ENCODE measurements at places on chromosomes 11 and 22. TPM values are rescaled to one million over a fixed set of nuclear protein-coding genes. Genes with fewer than 3 reads are reported as not detected.

Gene EIF3L
- 644 TPM for polyA plus RNA-seq

Gene ZNF214
- 7.7 TPM for polyA plus RNA-seq

Gene DAGLA
- 12.0 TPM for polyA plus RNA-seq

Gene TYR
- not detected for polyA plus RNA-seq

Gene ST14
- 164 TPM for polyA plus RNA-seq

Gene OR4D5
- polyA plus RNA-seq = not detected

- no peak overlapping the region for H3K27ac ChIP-seq
- H3K27me3 ChIP-seq = no peaks in the 10 kb centered on the region
- peaks cover 76% of the 10 kb centered on the region for H3K36me3 ChIP-seq
These were observed 77.6 kb downstream of the MYO7A start for GRCh38 chr11:77205467-77206263.

- H3K27ac ChIP-seq = peak overlapping the region; percentile 24
- no peaks in the 10 kb centered on the region for H3K36me3 ChIP-seq
- no peaks in the 10 kb centered on the region for H3K27me3 ChIP-seq
- H3K4me1 ChIP-seq = peaks cover 38% of the 10 kb centered on the region
- no peak overlapping the region for H3K4me3 ChIP-seq
These were observed 15.3 kb downstream of the LINC01488 start for GRCh38 chr11:69496631-69497220.

DNA sequence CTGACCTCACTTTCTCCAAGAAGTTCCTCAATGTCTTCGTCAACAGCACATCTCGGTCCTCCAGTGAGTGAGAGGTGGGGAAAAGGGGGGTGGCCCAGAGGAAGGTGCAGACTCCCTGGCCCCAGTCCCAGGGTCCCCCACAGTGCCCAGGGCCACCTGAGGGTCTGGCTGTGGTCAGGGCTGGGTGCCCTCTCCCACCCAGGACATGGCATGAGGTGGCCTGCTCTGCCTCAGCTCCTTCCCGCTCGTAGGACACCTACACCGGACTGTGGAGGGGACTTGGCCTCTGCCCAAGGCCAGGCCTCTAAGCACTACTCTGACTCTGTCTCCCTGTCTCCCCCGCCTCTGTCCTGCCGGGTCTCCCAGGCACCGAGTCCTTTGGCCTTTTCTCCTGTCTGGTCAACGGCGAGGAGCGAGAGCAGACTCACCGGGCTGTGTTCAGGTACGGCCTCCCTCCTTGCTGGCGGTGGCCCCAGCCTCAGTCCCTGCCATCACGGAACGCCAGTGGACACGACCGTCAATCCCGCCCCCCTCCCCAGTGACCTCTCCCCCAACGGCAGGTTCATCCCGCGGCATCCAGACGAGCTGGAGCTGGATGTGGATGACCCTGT is 4.5 kb downstream of the MAPK8IP2 start:
- DNase-seq = no peak
- peaks cover 69% of the 10 kb centered on the region for H3K27me3 ChIP-seq

DNA sequence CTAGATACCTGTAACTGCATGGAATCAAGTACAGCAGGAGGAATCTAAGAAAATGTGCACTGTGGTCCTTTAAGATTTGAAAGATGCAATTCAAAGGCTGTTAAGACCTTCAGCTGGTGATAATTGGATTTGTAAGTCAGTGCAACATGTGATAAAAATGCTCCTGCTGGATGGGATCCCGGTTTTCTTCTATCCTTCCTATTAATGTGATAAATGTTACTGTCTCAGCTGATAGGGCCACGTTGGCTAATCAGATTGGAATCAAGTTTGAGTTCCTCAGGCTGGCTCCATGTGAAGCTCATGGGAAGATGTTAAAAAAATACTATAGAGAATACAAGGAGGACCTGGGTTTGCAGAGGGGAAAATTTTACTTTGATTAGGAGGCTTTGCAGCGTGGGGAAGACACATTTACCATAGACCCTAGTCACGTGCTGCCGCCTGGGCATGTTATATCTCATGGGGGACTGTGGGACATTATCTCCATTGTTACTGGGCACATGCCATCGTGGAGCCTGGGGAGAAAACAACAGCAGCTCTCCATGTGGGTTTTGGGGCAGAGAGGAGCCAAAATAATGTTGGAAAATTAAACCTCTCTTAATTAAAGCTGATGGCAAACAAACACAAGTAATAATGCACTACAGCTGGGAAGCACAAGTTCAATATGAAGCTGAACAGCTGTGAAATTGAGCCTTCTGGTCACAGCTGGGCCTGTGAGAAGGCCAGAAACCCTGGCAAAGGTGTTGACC is 652.5 kb downstream of the NTM start:
- no peaks in the 10 kb centered on the region for H3K4me1 ChIP-seq
- H3K27ac ChIP-seq = no peak overlapping the region
- no peaks in the 10 kb centered on the region for H3K36me3 ChIP-seq
- no peak overlapping the region for H3K4me3 ChIP-seq
- H3K27me3 ChIP-seq = peaks cover 2% of the 10 kb centered on the region
- no peak for DNase-seq

GRCh38 chr11:23861615-23862014 is 635.2 kb upstream of the LUZP2 start:
- H3K27ac ChIP-seq = no peak overlapping the region
- no peaks in the 10 kb centered on the region for H3K4me1 ChIP-seq
- H3K4me3 ChIP-seq = no peak overlapping the region
- no peaks in the 10 kb centered on the region for H3K36me3 ChIP-seq
- no peaks in the 10 kb centered on the region for H3K27me3 ChIP-seq

DNA sequence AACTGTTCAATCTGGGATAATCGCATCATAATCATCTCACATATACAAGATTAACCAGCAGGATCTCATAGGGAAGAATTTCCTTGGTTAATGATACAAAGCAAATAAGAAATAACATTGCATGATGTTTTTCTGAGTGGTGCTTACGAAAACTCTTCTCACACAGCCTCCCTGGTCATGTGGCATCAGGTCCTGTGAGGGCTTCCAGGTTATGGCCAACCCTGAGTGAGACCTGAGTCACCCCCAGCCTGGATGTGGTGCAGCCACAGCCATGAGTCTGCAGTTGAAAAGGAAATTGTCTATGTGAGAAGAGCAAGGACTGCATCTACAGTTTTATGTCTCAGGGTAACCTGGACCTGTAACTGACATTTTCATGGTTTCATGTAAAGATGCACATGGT is 90.5 kb upstream of the XKR3 start:
- H3K27ac ChIP-seq = no peak overlapping the region
- no peaks in the 10 kb centered on the region for H3K36me3 ChIP-seq
- no peaks in the 10 kb centered on the region for H3K27me3 ChIP-seq
- DNase-seq = no peak

DNA sequence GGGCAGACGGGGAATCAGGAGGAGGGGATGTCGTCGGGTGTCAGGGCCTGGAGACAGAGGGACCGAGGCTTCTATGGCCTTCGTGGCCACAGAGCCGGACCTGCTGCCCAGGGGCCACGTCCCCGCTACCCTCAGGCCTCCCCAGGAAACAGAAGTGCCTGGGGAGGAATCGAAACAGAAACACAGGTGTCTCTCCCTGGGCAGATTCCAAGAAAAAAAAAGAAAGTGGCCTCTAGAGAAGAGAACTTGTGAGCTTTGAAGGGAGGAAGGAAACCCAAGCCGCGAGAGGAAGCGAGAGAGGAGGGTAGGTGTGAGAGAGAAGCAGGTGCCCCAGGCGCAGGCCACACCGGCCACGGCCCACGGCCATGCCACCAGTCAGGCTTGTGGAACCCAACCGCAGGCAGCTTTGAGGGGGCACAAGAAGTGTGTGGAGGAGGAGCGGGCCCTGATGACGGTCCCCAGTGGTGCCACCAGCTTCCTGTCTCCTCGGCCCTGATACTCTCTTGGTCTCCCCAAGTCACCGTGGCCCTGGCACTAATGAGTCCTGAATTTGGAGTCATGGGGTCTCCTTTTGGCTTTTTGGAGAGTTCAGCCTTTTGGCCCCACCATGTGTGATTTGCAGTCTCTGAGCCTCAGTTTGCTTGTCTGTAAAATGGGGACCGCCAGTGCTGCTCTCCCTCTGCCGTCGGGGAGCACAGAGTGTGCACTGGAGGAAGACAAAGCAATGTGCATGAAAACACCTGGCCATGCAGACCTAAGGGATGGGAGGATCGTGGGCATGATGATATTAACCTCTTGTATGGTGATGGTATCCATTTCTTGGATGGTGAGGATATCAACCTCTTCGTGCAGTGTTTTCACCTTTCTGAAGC is 25.2 kb downstream of the LIF start:
- H3K4me3 ChIP-seq = no peak overlapping the region
- H3K4me1 ChIP-seq = peaks cover 20% of the 10 kb centered on the region
- no peak overlapping the region for H3K27ac ChIP-seq
- H3K27me3 ChIP-seq = peaks cover 4% of the 10 kb centered on the region
- no peaks in the 10 kb centered on the region for H3K36me3 ChIP-seq
- DNase-seq = no peak

DNA sequence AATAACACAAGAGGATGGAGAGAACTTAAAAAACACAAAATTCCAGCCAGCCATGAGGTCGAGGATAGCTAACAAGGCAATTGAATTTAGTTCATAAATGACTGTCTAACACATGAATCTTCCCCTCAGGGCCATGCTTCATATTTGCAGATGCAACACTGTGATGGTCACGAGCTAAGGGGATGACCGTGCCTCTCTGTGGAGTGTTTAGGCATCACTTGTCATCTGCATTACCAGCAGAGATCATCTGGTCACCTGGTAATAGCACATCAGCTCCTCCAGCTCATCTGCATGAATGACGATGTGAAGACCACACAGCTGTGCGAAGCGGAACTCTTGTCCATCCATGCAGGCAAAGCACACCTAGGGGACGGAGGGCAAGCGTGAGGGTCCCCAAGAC is 20.9 kb upstream of the SLC25A1 start:
- H3K4me1 ChIP-seq = no peaks in the 10 kb centered on the region
- no peak for DNase-seq
- H3K4me3 ChIP-seq = no peak overlapping the region
- H3K27me3 ChIP-seq = no peaks in the 10 kb centered on the region

- DNase-seq = no peak
- no peak overlapping the region for H3K4me3 ChIP-seq
- H3K4me1 ChIP-seq = no peaks in the 10 kb centered on the region
- H3K27me3 ChIP-seq = peaks cover 5% of the 10 kb centered on the region
- H3K27ac ChIP-seq = no peak overlapping the region
These were observed 217.0 kb upstream of the ZBED5 start for GRCh38 chr11:11074686-11075335.

DNA sequence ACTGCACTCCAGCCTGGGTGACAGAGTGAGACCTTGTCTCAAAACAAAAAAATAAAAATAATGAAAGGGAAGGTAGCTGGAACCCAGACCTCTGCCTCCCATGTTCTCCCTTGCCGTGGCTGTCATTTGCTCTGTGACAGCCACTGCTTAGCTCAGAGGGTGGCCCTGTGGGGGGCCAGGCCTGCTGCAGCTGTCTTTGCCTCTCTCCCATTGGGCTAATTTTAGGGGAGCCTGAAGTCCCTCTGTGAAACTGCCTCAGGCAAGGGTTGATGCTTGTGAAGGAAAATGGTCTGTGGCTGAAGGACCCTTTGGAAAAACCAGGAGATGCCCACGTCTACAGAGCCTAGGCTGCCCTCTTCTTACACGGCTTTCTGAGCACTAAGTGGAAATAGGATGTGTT is 42.9 kb downstream of the C11orf91 start:
- no peaks in the 10 kb centered on the region for H3K36me3 ChIP-seq
- H3K4me1 ChIP-seq = no peaks in the 10 kb centered on the region
- H3K4me3 ChIP-seq = no peak overlapping the region
- no peaks in the 10 kb centered on the region for H3K27me3 ChIP-seq

DNA sequence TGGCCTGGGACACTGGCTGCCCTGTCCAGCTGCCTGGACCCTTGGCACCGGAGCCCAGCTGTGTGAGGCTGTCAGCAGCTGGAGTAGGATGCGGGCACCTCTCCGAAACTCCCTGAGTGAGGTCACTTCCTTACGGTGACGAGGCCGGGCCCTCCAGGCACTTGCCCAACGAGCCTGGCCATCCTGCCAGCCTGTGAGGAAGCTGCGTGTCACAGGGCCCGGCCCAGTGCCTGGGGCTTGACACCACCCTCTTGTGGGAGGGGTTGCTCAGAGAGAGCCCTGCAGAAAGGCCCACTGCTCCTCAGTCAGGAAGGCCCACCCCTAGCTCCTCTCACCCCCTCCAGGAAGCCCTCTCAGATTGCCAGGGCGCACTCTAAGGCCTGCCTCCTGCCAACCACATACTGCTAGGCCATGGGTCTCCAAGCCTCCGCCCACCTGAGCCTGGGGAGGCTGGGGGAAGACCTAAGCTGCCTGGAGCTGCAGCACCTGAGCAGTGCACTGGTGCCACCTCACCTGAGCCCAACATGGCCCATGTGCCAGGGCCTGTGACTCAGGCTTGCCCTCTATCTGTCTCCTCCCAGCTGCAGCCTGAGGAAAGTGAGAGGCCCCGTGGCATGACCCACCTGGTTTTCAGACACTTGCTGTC is 4.3 kb upstream of the PHLDA2 start:
- H3K27me3 ChIP-seq = peaks cover 29% of the 10 kb centered on the region
- no peak overlapping the region for H3K4me3 ChIP-seq
- H3K4me1 ChIP-seq = peaks cover 15% of the 10 kb centered on the region

DNA sequence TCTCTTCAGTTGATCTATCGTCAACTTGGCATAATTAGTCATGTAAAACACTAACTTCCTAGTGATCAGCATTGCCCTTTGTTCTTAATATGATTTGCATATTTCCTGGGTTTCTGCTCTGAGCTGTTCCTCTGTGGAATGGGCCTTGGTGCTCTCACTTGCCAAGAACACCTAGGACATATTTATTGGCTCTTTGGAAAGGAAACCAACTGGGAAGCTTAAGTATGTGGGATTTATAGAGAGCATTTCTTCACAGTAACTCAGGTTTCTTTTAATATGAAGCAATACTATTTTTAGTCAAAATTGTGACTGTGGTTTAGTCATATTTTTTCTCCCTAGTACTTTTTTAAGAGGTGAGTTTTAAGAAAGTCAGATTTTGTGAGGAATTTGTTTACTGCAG is 28.8 kb downstream of the FAT3 start:
- H3K4me1 ChIP-seq = no peaks in the 10 kb centered on the region
- H3K4me3 ChIP-seq = no peak overlapping the region
- no peaks in the 10 kb centered on the region for H3K36me3 ChIP-seq
- no peak for DNase-seq

GRCh38 chr11:15613251-15613650 is 498.5 kb downstream of the INSC start:
- H3K4me1 ChIP-seq = no peaks in the 10 kb centered on the region
- DNase-seq = no peak
- H3K27me3 ChIP-seq = no peaks in the 10 kb centered on the region
- no peak overlapping the region for H3K27ac ChIP-seq
- H3K4me3 ChIP-seq = no peak overlapping the region
- H3K36me3 ChIP-seq = no peaks in the 10 kb centered on the region

GRCh38 chr11:58965246-58965985 is 26.1 kb downstream of the GLYATL1 start:
- no peak for DNase-seq
- peaks cover 4% of the 10 kb centered on the region for H3K27me3 ChIP-seq
- H3K27ac ChIP-seq = no peak overlapping the region
- H3K4me1 ChIP-seq = no peaks in the 10 kb centered on the region

- H3K4me3 ChIP-seq = no peak overlapping the region
- DNase-seq = no peak
- no peaks in the 10 kb centered on the region for H3K4me1 ChIP-seq
- no peak overlapping the region for H3K27ac ChIP-seq
- no peaks in the 10 kb centered on the region for H3K36me3 ChIP-seq
- H3K27me3 ChIP-seq = no peaks in the 10 kb centered on the region
These were observed 843 bp downstream of the OR51T1 start for GRCh38 chr11:4882543-4882942.

GRCh38 chr11:122077459-122077858 is 38.6 kb downstream of the BLID start:
- H3K27ac ChIP-seq = no peak overlapping the region
- H3K4me3 ChIP-seq = no peak overlapping the region
- H3K27me3 ChIP-seq = no peaks in the 10 kb centered on the region
- no peaks in the 10 kb centered on the region for H3K4me1 ChIP-seq
- no peak for DNase-seq

- H3K36me3 ChIP-seq = no peaks in the 10 kb centered on the region
- DNase-seq = no peak
- no peak overlapping the region for H3K4me3 ChIP-seq
- no peaks in the 10 kb centered on the region for H3K4me1 ChIP-seq
These were observed 8.0 kb downstream of the APLP2 start for GRCh38 chr11:130077671-130078070.
